ENCODE measurements at places on chromosomes 6 and 20. TPM values are rescaled to one million over a fixed set of nuclear protein-coding genes. Genes with fewer than 3 reads are reported as not detected.

The FAM162B gene
- 2.5 TPM for total RNA-seq

DNA sequence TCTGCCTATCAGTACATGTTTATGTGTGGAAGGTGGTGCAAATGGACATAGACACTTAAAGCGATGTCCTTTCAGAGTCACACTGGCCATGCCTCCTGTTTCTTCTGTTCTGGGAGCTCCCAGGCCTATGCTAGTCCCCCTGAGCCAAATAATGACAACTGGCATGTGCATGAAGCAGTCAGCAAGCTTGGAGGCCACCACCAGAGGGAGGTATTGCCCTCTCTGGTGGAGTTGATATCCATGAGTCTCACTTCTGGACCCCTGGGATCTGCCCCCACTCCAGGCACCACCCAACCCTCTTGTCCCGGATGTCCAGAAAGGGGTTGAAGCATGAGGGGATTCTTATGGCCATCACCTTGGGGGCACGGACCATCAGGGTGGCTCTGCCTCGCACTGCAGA, 172.2 kb downstream of the AIG1 start:
- no peak overlapping the region for H3K27ac ChIP-seq
- H3K4me1 ChIP-seq, result no peaks in the 10 kb centered on the region
- peak; percentile 14 for DNase-seq

GRCh38 chr6:113526553-113526952, 330.6 kb upstream of the MARCKS start:
- DNase-seq, result no peak
- H3K4me1 ChIP-seq, result peaks cover 13% of the 10 kb centered on the region
- H3K27me3 ChIP-seq, result no peaks in the 10 kb centered on the region
- H3K27ac ChIP-seq, result no peak overlapping the region

DNA sequence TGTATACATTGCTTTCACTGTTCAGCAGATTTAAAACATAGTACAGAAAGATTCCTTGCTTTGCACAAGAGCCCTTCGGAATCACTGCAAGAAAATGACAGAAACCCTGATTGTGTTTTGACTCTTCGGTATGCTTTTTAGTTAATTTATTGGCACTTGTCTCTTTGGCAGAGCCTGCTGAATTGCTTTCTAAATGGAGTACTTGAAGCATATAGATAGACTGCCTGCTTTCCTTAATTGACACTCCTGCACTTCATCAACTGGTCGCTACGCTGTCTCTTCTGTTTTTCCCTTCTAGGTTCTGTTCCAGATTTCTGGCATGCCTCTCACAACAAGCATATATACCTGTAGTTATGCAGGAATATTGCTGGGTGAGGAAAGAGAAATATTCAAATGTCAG, 22.4 kb upstream of the RBM24 start:
- H3K36me3 ChIP-seq, result no peaks in the 10 kb centered on the region
- no peak overlapping the region for H3K4me3 ChIP-seq
- H3K27ac ChIP-seq, result no peak overlapping the region
- no peak for DNase-seq
- H3K4me1 ChIP-seq, result no peaks in the 10 kb centered on the region

GRCh38 chr6:147407571-147407970, 100.9 kb upstream of the SAMD5 start:
- H3K4me1 ChIP-seq, result no peaks in the 10 kb centered on the region
- no peaks in the 10 kb centered on the region for H3K27me3 ChIP-seq
- H3K4me3 ChIP-seq, result no peak overlapping the region
- no peak for DNase-seq

- H3K4me3 ChIP-seq, result peak overlapping the region; percentile 96
- H3K36me3 ChIP-seq, result no peaks in the 10 kb centered on the region
- peaks cover 33% of the 10 kb centered on the region for H3K4me1 ChIP-seq
- no peak for DNase-seq
These were observed 1.8 kb upstream of the ITPR3 start for GRCh38 chr6:33619166-33619840.

- no peak overlapping the region for H3K27ac ChIP-seq
- H3K4me1 ChIP-seq, result peaks cover 20% of the 10 kb centered on the region
- no peaks in the 10 kb centered on the region for H3K27me3 ChIP-seq
- DNase-seq, result no peak
These were observed 388.4 kb downstream of the BTBD3 start for GRCh38 chr20:12306107-12306506.

- peaks cover 16% of the 10 kb centered on the region for H3K27me3 ChIP-seq
- no peaks in the 10 kb centered on the region for H3K4me1 ChIP-seq
- no peaks in the 10 kb centered on the region for H3K36me3 ChIP-seq
These were observed 11.7 kb upstream of the PRIM2 start for GRCh38 chr6:57305761-57306160.

Measured in neural crest cell (in vitro differentiated cells).